ENCODE measurements at places on chromosomes 2 and 18. TPM values are rescaled to one million over a fixed set of nuclear protein-coding genes. Genes with fewer than 3 reads are reported as not detected.

The IL36RN gene
- not detected for total RNA-seq

The DNER gene
- 44.3 TPM for total RNA-seq

The SLC30A3 gene
- 2.2 TPM for total RNA-seq

The BCL11A gene
- total RNA-seq: 11.0 TPM

The ASXL3 gene
- 13.4 TPM for total RNA-seq

The LYG1 gene
- total RNA-seq: 1.1 TPM

The PROM2 gene
- 34.7 TPM for total RNA-seq

The CDH2 gene
- 37.9 TPM for total RNA-seq

The SERPINB12 gene
- total RNA-seq: not detected

The FBXO48 gene
- 0.53 TPM for total RNA-seq

The UGT1A8 gene
- not detected for total RNA-seq

The TMEM87B gene
- 15.0 TPM for total RNA-seq
